Hypothalamus (tissue), 51 donors: ENCODE measurements at places on chromosomes 2 and 18.

DNA sequence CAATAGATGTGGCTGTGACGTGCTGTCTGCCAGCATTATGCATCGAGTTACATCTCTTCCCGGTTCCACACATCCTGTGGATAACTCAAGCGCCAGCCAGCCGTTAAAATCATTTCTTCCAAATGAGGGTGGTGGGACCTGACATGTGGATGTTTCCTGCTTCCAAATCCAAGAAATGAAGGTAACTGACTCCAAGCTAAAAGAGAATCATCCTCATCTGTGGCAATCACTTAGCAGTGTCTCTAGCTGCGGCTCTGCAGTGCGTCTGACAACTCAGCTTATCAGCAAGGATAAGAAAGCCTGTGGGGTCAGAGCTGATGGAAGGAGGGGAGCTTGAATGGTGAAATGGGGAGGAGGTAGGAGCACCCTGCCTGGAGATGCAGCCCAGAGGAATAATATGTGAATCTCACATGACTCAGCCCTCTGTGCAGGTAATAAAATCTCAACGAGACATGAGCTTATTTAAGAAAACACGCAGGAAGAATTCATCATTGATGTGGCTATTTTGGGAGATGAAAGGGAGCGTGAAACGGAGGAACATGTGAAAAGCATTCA lies 382.2 kb upstream of the TRIB2 start:
- DNase-seq = no peak

DNA sequence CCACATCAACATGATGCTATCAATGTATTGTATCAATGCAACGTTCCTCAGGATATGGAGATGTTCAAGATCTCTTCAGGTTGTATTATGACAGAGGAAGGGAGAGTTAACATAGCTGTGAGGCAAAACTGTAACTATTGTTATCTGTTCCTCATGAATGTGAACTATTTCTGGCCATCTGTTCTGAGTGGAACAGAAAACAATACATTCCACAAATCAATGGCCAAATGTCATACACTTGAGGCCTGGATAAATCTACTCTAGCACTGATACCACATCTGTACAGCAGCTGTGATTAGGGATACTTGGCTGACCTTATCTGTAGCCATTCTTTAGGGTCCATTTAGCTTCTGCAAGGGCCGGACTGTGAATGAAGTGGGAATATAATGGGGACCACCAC lies 447.9 kb downstream of the IRS1 start:
- DNase-seq = no peak

DNA sequence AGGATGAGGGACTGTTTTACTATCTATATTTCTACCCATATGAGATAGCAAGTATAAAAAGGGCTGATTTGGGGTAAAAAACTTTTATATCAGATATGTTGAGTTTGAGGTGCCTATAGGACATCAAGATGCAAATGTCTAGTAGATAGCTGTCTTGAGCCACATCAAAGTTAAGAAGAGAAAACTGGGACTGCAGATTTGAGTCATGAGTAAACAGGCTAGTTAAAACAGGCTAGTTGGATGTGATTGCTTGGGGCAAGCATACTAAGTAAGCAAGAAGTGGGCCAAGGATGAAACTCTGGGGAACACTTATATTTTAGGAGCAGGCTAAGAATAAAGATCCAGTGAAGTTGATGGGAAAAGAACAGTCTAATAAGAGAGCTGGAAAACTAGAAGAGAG lies 2.8 kb upstream of the SCRN3 start:
- DNase-seq = no peak

DNA sequence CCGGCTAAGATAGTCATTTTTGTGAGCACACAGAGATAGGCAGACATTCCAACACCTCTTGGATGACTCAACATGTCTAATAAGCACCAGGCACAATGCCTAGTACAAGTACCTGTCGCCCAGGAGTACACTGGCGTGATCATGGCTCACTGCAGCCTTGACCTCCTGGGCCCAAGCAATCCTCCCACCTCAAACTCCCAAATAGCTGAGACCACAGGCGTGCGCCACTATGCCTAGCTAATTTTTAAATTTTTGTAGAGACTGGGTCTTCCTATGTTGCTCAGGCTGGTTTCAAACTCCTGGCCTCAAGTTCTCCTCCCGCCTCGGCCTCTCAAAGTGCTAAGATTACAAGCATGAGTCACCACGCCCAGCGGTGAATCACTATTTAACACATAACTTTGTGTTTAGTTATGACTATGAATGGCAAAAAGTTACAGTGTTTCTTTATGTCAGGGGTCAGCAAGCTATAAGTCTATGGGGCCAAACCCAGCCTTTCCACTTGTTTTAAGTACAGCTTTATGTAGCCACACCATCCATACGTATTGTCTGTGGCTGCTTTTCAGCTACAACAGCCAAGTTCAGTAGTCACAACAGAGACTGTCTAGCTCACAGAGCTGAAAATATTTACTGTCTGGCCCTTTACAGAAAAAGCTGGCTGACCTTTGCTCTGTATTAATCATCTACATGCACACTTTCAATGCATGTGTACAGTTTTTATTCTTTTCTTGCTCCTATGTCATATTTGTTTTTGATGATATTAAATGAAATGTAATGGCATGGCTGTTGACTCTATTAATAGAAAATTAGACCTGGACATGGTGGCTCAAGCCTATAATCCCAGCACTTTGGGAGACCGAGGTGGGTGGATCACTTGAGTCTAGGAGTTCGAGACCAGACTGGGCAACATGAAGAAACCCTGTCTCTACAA lies 18.7 kb downstream of the ORC2 start:
- DNase-seq = no peak

DNA sequence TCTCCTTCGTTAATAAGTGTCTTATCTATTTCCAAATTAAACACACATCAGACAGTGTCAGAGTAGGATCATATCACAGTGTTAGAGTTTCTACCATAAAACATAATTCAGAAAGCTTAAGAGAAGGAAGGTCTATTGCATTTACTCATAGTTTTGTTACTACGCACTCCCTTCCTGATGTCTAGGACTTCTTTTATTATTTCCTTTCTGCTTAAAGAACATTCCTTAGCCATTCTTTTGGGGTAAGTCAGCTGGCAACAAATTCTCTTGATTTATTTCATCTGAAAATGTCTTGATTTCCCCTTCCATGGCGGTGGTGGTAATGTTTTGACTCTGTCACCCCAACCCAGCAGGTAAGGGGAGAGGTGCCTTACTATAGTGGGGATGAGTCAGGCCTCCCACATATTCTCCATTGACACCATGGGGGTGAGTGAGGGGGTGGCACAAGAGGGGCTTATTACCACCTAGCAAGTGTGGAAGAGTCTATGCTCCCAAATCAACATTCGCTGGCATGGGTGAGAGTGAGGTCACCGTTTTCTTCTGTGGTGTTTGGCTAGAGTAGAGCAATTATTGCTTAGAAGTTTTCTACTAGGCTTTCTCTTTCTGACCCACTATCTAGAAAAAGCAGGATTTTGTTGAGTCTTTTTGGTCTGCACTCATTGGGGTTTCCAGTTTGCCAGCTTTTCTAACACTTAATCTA lies 29.9 kb downstream of the ABCB11 start:
- DNase-seq = no peak

DNA sequence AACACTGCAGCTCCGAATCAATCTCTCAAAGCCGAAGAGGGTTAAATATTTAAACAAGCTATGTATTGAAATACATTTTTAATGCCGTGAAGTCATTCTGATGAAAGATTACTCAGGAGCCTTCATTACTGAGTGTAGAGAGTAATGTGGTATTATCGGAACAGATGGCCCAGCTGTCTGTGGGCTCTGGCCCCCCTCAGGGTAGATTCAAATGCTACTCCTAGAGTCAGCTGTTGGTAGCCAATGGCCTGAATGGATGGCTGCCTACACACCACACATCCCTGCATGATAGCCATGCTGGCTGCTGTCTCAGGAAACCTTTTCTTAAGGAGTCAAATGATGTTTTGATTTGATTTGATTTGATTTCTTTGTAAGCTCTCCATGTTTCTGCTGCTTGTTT lies 732.3 kb upstream of the CELF4 start:
- no peak for DNase-seq

- no peak for DNase-seq
Observed at GRCh38 chr2:135913727-135914365, 37.6 kb upstream of the MCM6 start.

GRCh38 chr2:15812187-15812780 lies 128.1 kb upstream of the MYCN start:
- no peak for DNase-seq

GRCh38 chr2:186696290-186696689 lies 2.4 kb downstream of the FAM171B start:
- DNase-seq = no peak

DNA sequence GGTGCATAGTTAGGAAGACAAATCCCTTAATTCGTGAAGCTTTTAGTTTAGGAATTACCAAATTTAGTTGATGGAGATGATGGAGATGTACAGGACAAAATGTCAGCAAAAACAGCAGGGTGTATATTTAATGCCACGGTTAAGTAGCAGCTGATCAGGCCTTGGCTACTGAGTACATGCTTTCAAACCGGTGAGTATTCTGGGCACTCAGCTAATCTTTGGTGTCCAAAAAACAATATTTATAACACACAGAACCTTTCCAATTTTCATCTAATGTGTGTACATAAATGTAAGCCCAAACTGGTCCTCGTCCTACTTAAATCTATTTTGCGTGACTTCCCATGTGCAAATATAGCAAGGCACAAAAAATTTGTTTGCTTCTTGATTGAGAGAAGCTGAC lies 703.4 kb upstream of the LINC00305 start:
- DNase-seq = no peak

DNA sequence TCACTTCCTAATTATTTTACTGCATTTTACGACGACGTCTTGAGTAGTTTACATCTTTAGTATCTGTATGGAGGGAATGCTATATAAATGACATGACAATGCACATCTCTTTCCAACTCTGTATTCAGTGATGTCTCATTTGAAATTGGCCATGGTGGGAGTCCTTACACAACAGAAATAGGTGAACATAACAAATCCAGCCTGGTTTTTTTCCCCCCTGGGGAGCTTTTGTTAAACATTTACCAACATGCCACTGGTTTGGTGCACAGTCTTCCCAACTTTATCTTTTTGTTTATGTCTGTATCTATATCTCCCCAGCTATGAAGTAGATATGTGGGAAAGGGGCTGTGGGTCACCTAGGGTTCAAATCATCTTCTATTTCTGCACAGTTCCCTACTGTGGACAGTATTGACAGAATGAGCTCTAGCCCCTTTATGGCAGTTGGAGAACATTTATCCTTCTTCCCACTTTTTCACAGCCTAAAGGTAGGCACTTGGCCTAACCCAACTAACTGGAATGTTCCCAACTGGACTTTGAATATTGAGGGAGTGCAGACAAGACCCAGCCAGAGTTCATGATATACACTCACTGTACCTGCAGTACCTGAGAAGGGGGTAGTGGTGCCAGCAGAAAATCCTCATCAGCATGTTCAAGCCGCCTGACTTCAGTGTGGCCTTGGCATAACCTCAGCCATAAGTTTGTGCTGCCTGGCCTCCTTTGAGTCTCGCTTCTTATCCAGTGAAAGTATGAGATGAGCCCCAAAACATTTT lies 5.7 kb upstream of the RTKN start:
- DNase-seq = no peak

GRCh38 chr2:127612111-127612822 lies 33.7 kb upstream of the GPR17 start:
- DNase-seq = no peak

DNA sequence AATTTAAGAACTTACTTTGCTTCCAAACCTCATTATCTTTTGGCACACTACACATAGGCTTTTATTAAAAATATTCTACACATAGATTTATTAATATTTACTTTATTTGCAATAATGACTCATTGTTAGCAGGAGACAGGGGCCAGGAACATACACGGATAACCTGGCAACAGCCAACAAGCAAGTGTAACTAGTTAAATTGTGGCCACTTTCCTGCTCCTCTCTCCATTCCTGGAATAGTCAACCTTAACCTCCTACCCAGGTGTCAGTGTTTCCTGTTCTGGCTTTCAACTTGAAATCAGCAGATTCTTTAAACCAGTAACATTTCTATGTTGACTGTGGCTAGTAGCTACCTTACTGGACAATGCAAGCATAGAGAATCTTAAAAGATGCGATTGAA lies 26.5 kb downstream of the ACVR1 start:
- no peak for DNase-seq

GRCh38 chr2:22355816-22356433 lies 1029.1 kb upstream of the KLHL29 start:
- peak; percentile 41 for DNase-seq

DNA sequence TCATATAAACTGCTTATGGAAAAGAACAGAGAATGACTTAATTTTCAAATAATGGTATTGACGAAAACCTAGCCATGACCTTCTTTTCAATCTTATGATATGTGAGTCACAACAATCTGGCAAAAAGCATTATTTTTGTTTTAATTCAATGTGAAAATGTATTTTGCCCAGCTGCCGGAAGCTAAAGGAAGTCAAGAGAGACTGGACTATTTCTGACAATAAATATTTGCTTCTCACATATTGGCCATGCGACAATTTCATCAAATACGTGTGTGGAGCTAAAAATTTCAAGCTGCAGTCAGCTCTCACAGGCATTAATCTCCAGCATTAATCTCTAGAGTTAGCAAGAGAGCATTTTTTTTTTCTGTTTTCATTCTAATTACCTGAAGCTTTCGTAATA lies 881.0 kb downstream of the CPS1 start:
- no peak for DNase-seq

DNA sequence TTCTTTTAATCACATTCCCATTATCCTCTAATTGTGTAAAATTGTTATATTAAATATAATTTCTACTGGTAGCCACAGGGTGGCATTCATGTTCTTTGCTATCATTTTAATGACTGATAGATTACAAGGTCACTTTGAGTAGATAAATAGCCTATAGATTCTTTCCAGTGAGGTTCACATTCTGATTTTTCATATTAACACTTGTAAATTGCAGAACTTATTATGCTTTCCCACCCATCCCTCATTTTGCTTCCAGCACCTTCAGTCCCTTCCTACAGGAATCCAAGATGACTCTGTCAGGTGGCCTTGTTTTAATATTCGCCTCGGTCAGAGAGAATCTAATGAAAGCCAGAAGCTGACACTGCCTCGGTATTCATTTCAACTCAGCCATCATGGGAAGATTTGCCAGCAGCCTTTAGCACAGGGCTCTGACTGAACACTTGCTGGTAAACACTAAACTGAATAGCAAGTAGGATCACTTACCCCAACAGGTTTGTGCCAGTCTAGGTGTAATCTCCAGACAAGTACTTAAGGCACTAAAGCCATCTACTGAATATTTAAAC lies 101.2 kb upstream of the FSHR start:
- DNase-seq = no peak

GRCh38 chr2:134245340-134245984 lies 8.4 kb upstream of the MGAT5 start:
- peak; percentile 73 for DNase-seq

DNA sequence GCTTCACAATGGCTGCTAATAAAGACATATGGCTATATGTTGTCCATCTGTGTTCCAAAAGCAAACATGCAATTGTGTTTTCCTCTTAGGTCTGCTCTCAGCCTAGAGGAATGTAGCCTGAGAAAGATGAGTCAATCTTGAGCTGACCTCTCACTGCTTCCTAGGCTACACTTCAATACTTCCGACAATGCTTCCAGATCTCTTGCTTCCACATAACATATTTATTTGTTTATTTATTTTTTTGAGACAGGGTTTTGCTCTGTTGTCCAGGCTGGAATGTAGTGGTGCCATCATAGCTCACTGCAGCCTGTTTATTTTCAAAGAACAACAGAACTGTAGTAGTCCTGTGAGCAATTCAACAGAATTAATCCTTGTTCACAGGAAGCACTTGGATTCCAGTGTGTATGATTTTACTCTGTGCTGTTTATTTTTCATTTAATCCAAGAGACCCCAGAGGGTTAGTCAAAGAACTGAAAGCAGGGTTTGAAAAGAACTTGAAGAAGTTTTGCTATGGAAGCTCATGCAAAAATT lies 437.9 kb downstream of the TXNL1 start:
- DNase-seq = no peak

GRCh38 chr2:71927757-71928715 lies 219.6 kb downstream of the CYP26B1 start:
- DNase-seq = no peak
